ENCODE measurements at places on chromosomes 12 and 14.

- no peak for DNase-seq
Measured at GRCh38 chr12:111309584-111309983, 59.3 kb downstream of the PHETA1 start.

DNA sequence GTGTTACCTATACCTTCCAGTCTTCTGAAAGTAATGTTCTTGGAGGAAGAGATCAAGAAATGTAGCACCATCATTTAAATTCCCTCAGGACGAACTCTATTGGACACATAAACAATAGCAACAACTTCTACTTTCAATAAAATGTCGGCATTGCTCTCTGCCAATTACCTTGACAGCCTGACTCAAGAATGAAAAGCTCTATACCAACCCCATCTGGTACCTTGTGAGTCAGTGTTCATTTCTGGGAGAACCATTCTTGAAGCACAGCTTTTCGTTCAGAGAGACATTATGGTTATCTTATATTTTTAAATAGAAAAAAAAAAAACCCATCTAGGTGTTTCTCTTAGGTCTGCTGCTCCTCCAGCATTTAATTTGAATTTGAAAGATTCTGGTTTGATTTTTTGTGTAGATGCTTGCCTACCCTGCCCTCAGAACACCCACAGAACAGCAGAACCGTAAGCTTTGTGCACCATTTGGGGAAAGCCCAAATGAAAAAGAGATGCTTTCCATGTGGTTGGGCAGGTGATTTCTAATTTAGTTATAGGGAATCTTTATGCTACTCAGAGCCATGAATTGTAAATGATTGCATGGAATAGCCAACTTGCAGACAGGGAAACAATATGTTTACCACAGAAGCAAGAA lies 156.0 kb downstream of the SAMD4A start:
- no peak for DNase-seq

- no peak for DNase-seq
Measured at GRCh38 chr14:71049435-71050133, 142.3 kb downstream of the PCNX1 start.

- no peak for DNase-seq
Measured at GRCh38 chr12:68425998-68426397, 93.8 kb upstream of the MDM1 start.

- DNase-seq, result no peak
Measured at GRCh38 chr14:75911883-75912282, 69.9 kb downstream of the TGFB3 start.

GRCh38 chr12:6532051-6532926 lies 2.0 kb upstream of the GAPDH start:
- DNase-seq, result no peak

GRCh38 chr12:102372087-102372486 lies 108.3 kb downstream of the IGF1 start:
- DNase-seq, result no peak

DNA sequence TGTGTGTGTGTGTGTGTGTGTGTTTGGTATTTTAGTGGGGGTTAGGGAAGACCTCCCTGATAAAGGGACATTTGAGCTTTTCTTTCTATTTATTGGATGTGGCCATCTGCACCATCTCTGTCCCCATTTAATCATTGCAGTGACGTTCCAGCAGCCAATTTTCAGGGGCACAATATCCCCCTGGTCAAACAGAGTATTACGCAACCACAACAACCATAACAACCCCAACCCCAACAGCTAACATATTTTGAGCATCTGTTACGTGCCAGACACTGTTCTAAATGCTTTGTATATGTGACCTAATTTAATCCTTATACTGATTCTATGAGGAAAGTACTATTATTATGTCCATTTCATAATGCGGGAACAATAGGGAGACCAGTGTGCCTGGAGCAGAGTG lies 87.4 kb downstream of the TTC8 start:
- no peak for DNase-seq

GRCh38 chr12:52517005-52517835 lies 3.0 kb downstream of the KRT5 start:
- no peak for DNase-seq

All from NCI-H2081 treated with DMSO at 0.1 percent for 48 hours (cell line).